Activated CD8-positive, alpha-beta T cell treated with anti-CD3 and anti-CD28 coated beads for 36 hours (primary cell): ENCODE measurements at places on chromosomes 2 and 18. TPM values are rescaled to one million over a fixed set of nuclear protein-coding genes. Genes with fewer than 3 reads are reported as not detected.

GRCh38 chr2:46053564-46053963 lies 243.6 kb upstream of the EPAS1 start:
- peaks cover 11% of the 10 kb centered on the region for H3K4me1 ChIP-seq
- DNase-seq: peak; percentile 10
- H3K4me3 ChIP-seq: no peak overlapping the region
- H3K27me3 ChIP-seq: no peaks in the 10 kb centered on the region
- H3K36me3 ChIP-seq: no peaks in the 10 kb centered on the region
- H3K27ac ChIP-seq: no peak overlapping the region

GRCh38 chr18:23793985-23794867 lies 105.0 kb downstream of the LAMA3 start:
- no peaks in the 10 kb centered on the region for H3K36me3 ChIP-seq
- no peaks in the 10 kb centered on the region for H3K27me3 ChIP-seq
- no peak overlapping the region for H3K27ac ChIP-seq
- H3K4me1 ChIP-seq: peaks cover 3% of the 10 kb centered on the region

The MDH1B gene
- 0.92 TPM for total RNA-seq

- no peaks in the 10 kb centered on the region for H3K27me3 ChIP-seq
- H3K36me3 ChIP-seq: no peaks in the 10 kb centered on the region
- no peak overlapping the region for H3K27ac ChIP-seq
- H3K4me3 ChIP-seq: no peak overlapping the region
- peaks cover 4% of the 10 kb centered on the region for H3K4me1 ChIP-seq
These were observed 467.7 kb downstream of the PARD3B start for GRCh38 chr2:205012961-205013360.
